ENCODE measurements at places on chromosomes 1 and 21. TPM values are rescaled to one million over a fixed set of nuclear protein-coding genes. Genes with fewer than 3 reads are reported as not detected.

DNA sequence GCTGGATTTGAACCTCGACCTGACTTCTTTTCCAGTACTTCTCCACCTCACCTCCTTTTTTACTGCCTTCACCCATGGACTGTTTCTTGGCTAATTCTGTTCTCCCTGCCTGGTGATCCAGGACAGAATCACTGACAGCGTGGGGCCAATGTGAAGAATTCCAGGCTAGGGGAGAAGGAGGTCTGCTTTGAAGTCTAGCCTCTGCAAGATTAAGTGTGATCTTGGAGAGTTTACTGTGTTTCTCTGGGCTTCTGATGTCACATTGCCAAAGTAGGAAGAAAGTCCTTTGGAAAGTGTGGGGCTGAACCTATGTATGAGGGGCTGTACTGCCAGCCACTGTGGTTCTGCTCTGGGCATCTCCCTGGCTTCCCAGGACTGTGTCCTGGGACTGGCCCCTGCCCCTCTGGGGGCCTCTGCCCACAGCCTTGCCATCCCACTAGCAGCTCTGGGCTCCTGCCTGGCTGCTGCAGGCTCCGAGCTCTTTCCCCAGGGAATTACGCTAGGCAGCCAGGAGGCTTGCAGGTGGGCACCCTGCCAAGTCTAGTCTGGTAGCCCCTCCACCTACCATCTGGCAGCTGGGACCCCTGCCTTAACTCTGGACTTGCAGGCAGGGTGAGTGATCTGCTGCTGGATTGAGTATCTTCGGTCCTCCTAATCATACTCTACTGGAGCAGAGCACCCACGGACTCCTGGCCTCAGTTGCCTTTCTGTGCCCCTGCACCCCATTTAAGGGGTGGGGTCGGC lies 52.2 kb downstream of the YARS1 start:
- DNase-seq: no peak

DNA sequence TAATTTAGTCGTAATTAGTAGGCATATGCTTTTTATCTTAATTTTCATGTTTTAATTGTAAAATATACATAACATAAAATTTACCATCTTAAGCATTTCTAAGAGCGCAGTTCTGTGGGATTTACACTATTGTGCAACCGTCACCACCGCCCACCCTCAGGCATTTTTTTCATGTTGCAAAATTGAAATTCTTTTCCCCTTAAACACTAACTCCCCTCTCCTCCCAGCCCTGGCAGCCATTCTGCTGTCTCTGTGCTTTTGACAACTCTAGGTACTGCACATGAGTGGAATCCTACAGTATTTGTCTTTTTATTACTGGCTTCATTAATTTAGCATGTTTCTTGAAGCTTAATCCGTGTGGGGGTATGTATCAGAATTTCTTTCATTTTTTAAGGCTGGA lies 7.8 kb downstream of the PIK3CD start:
- DNase-seq: no peak

DNA sequence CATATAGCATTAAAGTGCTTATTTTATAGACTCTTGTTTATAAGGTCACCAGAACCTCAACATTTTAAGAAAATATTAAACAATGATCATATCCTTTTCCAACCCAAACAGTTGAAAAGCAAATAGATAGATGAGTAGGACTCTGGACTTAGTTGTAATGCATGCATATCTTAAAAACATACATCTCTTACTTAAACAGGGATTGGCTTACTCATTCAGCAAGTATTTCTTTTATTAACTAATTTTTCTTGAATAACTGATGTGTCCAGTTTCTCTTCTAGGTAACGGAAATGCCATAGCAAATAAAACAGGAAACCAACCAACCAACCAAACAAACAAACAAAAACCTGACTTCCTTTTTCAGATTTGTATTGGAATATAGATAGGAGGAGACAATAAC lies 70.9 kb upstream of the NBPF4 start:
- DNase-seq: no peak

The LORICRIN gene
- not detected for total RNA-seq
